WERI-Rb-1 (cell line): ENCODE measurements at places on chromosomes 1 and 21.
A peak's percentile ranks its signal among the peaks of the same experiment; 100 is the strongest.

- DNase-seq: no peak
Observed at GRCh38 chr1:180482425-180483275, 19.7 kb downstream of the ACBD6 start.

GRCh38 chr1:22344329-22344630 is 107.4 kb upstream of the ZBTB40 start:
- no peak for DNase-seq

DNA sequence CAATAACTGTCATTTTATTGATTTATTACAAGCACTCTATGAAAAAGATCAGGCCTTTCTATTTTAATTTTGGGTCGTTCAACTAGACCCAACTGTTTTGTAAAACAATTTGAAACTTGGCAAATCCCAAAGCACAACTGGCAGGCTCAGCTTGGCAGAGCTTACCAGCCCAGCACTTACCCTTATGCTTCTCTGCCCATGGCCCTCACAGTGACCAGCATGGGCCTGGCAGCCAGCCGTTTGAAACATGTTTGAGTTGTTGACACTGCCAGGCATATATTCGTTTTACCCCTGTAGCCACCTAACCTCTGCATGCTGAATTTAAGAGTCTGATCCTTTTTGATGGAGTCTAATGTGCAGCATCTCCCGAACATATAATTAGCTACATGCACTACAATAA is 796.7 kb upstream of the ADGRL2 start:
- no peak for DNase-seq

- DNase-seq: no peak
Observed at GRCh38 chr1:41681331-41682098, 197.0 kb upstream of the EDN2 start.

- no peak for DNase-seq
Observed at GRCh38 chr1:170535418-170535817, 3.5 kb downstream of the GORAB start.

DNA sequence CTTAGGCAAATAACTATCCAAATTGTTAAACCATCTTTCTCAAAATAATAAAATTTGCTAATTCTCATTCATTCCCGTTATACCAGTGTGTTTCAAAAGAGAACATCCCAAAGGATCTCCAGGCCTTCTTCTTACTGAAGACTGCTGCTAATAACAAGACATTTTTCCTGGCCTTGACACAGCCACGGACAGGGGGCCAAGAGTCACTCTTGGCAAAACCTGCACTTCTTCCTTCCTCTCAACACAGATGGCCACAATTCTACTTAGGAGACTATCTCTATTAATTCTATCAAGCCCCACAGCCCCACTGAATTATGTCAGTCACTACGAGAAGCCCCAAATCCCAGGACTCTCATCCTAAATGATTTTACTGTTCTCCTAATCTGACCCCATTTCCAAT is 86.0 kb downstream of the EVI5 start:
- no peak for DNase-seq

GRCh38 chr1:16352842-16353535 is 709 bp upstream of the FBXO42 start:
- DNase-seq: peak; percentile 52

DNA sequence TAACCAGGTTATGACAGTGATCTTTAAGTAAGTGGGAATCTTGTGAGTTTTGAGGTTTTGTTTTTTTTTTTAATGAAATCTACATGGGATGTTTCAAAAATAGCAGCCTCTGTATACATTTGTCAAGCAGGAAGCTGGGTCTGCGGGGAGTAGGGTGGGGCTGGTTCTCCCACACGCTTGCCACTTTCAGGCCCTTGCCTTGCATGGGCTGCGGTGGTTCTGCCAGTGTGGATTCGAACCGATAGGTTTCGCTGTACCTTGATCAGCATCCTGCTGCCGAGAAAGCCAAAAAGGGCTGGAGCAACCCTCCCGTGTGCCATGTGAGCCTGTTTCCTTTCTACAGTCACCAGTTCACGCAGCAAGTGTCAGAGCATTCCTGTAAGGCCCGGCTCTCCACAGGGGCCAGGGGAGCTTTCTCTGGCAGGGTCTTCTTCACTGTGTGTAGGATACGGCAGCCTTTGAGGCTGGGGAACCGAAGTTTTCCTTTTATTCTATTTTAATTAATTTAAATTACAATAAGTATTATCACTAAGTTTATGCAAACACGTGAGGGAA is 79.2 kb upstream of the SAMD11 start:
- no peak for DNase-seq

DNA sequence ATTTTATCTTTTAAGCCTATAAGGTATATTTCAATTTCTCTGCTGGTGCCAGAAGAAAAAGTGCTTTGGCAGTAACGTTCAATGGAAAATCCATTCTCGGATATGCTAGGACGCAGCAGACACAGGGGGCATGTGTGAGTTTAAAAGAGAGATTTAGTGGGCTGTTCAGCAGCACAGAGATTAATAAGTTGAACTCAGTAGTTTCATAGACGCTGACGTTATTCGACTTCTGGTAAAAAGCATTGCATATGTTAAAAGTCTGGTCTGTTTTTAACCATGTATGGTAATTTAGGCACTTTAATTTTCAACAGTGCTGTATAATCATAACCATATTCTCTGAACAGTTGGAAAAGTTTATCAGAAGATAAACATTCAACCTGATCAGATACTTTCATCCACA is 99.6 kb downstream of the ATP6V1G3 start:
- DNase-seq: no peak

GRCh38 chr1:1119272-1119890 is 3.5 kb upstream of the C1orf159 start:
- peak; percentile 41 for DNase-seq

- no peak for DNase-seq
Observed at GRCh38 chr1:29810121-29811120, 574.1 kb downstream of the PTPRU start.

- no peak for DNase-seq
Observed at GRCh38 chr1:154219541-154219940, 1.2 kb upstream of the UBAP2L start.
